ENCODE measurements at places on chromosomes 7 and 10. TPM values are rescaled to one million over a fixed set of nuclear protein-coding genes. Genes with fewer than 3 reads are reported as not detected.

GRCh38 chr7:37430171-37430570, 18.5 kb downstream of the ELMO1 start:
- DNase-seq = no peak

DNA sequence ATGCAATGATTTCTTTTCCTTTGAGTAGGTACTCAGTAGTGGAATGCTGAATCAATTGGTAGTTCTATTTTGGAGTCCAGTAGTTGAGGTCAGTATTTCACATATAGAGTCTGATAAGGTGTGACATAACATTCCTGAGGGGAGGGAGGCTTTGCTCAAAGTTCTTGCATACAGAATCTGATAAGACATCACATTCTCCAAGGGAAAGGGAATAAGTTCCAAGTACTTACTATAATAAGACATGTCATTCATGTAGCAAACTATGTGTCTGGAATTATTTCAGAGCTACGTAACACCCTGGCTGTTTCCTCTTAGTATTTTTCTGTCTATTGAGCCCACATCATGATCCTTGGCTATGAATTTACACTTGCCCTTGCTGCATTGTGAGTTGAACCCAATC, 74.3 kb upstream of the POM121L12 start:
- DNase-seq = no peak

DNA sequence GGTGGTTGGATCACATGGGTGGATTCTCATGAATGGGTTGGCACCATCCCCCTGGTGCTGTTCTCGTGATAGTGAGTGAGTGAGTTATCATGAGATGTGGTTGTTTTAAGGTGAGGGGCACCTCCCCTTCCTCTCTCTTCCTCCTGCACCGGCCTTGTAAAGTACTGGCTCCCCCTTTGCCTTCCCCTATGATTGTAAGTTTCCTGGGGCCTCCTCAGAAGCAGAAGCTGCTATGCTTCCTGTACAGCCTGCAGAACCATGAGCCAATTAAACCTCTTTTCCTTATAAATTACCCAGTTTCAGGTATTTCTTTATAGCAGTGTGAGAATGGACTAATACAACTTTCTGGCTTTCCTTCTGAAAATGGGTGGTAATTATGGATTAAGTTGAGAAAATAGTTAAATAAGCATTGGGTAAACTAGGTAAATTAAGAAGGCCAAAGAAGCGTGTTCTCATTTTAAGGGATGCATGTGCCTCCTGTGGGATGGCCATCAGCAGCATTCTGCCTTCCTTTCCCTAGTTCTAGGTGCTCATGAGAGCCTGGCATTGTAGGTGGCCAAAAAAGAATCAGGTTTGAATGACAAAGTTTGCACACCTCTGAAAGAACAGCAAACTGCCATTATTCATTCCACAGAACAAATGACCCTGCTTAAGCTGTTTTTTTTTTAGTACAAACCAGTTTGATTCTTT, 241.4 kb upstream of the CCDC6 start:
- no peak for DNase-seq

- no peak for DNase-seq
Measured at GRCh38 chr7:27663989-27664331, 1.3 kb upstream of the HIBADH start.

- DNase-seq = peak; percentile 67
Measured at GRCh38 chr7:114922652-114923402, 933 bp downstream of the MDFIC start.

DNA sequence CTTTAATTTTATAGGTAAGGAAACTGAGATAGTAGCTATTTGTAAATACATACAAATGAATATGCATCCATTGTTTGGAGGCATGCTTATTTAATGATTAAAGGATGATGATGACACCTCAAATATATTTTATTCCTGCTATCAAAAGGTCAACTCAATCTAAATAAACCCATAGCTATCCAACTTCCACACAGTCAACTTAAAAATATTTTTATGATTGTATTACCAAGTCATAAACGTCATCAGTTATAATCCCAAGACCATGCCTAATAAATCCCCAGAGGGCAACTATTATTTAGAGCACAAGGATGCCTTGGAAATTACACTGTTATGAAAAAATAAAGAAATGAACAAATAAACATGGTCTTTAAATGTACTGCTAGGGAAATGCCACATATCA, 102.1 kb downstream of the MPP7 start:
- DNase-seq = no peak

Gene HEPACAM2
- 0.20 TPM for total RNA-seq

Gene SEMA3E
- total RNA-seq = not detected

Gene MINDY4
- 1.2 TPM for total RNA-seq

- no peak for DNase-seq
Measured at GRCh38 chr10:21681156-21681555, 147.1 kb downstream of the MLLT10 start.

DNA sequence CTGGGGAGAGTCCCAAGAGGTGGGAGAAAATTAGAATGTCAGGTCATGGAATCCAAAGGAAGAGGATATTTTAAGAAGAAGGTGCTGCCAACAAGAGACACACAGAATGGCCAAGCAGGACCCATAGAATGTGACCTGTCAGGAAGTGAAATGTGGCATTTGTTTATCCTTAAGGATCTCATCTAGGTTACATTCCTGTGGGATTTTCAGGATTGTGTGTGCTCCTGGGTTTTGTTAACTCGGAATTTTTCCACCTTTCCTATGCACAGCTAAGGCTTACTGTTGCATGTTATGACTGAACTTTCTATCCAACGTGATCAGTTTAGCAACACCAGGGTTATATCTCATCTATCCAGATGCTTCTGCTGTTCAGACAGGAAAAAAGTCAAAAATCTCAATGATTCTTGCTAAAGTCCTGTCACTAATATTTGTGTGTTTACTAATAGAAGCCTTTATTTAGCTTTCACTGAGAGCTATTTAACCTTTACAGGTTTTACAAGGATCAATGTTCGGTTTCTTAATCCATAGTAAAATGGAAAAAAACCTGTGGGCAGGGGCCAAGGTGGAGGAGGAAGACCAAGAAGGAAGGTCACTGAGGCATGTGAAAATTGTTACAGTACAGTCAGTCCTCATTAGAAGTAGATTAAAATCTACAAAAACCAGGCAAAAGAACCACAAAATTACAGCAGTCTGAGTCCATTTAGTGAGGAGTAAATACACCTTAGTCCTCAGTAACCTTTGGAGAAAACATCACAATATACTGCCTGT, 437.8 kb upstream of the NPVF start:
- no peak for DNase-seq

GRCh38 chr7:17058568-17058967, 176.8 kb upstream of the AGR3 start:
- DNase-seq = no peak

Gene TLX1
- not detected for total RNA-seq

Gene IDI2
- total RNA-seq = not detected

Gene VWDE
- total RNA-seq = 1.5 TPM

- no peak for DNase-seq
Measured at GRCh38 chr10:127450644-127451043, 98.5 kb upstream of the NPS start.

DNA sequence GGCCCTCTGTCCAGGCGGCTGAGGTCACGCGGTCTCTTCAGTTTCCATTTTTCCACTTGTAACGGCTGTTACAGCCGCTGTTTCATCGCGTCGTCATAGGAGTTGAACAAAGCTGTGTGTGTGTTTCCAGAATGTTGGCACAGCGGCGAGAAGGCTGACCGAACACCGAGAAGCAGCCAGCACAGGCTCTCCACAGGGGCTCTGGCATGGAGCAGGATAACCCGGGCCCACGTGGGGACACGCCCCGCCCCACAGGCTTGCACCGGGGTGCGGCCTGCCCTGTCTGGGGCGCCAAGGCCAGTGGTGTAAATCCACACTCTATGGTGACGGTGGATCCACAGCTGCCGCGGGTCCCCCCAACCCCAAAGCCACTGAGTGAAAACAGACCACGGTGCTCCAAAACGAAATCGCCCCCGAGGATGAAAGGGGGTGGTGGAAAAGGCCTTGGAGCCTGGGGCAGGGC, 448.2 kb downstream of the DNAJB6 start:
- no peak for DNase-seq

DNA sequence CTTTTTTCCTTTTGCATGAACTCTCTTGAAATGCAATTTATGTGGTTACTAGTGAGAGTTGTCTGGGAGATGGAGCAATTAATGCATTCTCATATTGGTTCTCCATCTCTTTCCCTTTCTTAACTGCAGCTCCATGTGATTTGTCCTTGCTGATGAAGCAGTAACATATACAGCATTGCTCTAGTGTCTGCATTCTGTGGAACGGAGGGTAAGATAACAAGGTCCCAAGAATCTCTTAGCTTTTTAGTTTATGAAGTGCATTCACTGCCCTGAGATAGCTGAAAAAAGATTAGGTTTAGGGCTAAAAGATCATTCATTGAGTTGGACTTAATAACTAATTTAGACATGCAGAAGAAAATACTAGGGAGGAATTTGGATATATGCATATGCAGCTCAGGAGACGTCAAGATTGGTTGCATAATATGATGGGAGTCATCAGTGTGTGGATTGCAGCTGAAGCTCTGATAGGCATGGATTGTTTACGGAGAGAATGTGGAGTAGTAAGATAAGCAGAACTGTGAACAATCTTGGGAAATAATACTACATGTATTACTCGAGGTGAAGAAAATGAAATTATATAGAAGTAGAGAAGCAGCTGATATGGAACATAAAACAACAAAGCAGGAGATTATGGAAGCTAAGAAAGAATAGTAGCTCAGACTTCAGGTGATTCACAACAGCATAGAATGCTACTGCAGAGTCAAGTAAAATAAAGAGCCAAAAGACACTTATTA, 404.7 kb downstream of the ARL4A start:
- no peak for DNase-seq

Gene CTAGE8
- total RNA-seq = 1.3 TPM

- no peak for DNase-seq
Measured at GRCh38 chr7:157434701-157435100, 97.9 kb downstream of the DNAJB6 start.

DNA sequence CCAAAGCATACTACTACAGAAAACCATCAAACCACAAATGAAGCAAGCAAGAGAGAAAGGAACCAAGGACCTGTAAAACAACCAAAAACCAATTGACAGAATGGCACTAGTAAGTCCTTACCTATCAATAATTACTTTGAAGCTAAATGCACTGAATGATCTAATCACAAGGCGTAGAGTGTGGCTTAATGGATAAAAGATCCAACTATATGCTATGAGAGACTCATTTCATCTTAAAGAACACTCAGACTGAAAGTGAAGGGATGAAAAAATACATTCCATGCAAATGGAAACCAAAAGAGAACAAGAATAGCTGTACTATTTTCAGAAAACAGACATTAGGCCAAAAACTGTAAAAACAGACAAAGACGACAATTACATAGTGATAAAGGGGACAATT, 70.7 kb downstream of the CRPPA start:
- no peak for DNase-seq

DNA sequence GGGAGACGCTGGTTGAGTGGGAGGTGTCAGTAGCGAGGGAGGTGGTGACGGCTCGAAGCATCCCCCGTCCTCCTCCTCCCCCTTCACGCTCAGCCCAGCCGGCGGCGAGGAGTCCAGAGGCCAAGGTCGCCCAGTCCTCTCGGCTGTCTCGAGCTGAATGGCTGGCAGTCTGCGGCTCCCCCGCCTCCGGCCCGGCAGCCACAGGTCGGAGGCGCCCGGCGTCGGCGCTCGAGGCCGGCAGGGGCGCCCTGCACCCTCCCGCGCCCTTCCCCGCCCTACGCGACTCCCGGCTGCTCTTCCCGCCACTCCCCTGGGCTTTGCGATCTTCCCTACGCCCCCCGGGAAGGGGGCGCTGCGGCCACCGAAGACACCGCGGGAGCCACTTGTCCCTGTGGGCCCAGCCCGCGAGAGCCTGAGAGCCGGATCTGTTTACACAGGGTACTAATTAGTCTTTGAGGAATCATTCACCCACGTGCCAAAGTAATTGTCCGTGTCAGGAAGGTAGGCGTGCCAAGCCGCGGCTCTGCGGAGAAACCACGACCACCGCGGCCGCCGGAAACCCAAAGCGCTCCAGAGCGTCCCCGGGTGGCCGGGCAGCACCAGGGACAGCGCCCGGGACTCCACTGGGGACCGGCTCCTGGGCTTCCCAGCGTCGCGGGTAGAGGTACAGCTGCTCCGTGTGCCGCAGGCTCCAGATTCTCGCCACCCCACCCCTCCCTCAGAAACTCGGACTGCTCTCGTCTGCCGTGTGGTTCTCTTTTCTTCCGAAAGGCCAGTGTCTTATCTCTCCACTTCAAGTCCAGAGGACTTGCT, at the start of gene NXPH1:
NXPH1 (plus strand) TSS at position 133 of the 813 bp plus-strand sequence.
- no peak for DNase-seq

Gene VWA2
- not detected for total RNA-seq

DNA sequence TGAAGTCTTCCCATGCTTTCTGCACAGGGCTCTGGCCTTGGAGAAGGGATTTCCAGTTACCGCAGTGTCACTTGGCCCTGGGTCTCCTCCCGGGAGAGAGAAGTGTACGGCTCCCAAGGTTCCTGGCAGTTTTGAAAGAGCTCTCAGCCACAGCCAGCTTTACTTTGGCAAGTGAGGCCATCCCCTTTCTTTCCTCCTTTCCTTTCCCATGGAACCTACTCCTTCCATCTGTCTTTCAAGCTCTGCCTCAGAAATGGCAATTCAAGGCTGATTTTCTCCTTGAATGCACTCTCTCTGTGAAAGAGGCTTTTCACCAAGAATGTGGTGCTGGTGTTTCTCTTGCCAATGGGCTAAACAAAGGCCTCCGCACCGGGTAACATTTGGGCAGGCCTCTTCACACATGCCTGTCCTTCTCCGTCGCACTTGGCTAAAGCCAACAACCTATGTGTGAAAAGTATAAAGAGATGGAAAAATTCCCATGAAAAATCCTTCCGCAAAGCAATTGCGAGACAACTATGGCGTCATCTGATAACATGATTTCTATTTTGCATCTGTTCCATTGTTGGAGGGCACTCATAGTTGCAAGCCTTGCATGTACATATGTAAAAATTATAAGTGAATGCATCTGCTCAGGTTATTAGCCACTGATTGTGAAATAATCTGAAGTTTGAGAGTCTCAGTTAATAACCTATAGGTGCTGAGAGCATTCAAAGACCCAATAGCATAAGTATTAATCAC, 125.4 kb downstream of the PFKFB3 start:
- DNase-seq = no peak

Gene LLCFC1
- not detected for total RNA-seq

DNA sequence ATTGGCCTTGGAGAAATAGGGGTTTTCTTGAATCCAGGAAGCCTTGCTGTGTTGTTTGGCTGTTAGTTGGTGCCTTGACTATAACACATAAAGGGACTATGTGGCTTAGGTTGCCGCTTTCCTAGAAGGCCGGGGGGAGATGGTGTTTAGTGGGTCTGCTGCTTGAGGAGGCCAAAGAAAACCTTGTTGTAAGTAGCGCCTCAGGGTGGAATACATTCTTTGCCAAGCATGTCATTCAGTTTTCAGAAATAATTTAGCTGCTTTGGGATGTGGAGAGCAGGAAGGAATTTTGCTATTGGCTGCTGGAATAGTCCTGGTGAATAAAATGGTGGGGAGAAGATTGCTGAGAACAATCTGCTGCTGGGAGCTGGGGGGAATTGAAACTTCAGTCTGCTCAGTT, 132.9 kb upstream of the WNT16 start:
- DNase-seq = no peak
